ENCODE measurements at places on chromosomes 11 and 22.

DNA sequence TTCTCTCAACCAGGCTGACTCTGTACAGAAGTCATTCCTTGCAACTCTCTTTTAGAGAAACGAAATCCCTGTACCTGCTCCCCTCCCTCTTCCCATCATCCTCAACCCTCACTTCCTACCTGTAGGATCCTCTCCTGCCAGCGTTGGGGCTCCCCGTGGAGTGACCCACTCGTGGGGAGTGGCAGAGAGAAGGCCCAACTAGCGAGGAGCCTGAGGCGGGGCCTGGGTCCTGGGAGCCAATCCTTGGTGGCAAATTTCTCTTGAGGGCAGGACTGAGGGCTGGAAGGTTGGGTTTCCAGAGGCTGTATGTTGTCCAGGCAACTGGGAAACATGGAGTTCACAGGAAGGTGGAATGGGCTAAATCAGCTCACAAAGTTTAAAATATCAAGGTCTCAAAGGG is 10.4 kb downstream of the NHERF4 start:
- DNase-seq = no peak

- DNase-seq = no peak
These were observed 114.8 kb downstream of the KCNQ1OT1 start for GRCh38 chr11:2584812-2585565.

- no peak for DNase-seq
These were observed 101.3 kb downstream of the TBC1D22A start for GRCh38 chr22:46863794-46864193.

GRCh38 chr11:10356161-10356560 is 51.3 kb downstream of the ADM start:
- no peak for DNase-seq

- peak; percentile 78 for DNase-seq
These were observed 74.8 kb downstream of the ETS1 start for GRCh38 chr11:128512474-128512996.

GRCh38 chr11:114091516-114092397 is 32.2 kb downstream of the ZBTB16 start:
- DNase-seq = no peak

DNA sequence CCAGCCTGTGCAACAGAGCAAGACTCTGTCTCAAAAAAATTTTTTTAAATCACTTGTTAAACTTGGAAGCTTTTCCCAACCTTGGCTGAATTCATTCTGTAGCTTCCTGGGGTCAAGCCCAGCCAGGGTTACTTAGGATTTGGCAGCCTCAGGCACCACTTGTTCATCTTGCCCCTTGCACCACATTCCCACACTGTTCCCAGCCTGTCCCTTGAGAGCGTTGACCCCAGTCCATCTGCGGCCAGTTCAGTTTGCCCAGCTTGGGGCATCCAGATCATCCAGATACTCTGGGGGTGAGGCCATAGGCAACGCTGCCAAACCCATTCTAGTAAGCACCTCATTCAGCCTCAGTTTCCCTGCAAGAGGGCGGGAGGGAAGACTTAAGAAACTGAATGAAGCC is 8.7 kb upstream of the THRSP start:
- no peak for DNase-seq

- no peak for DNase-seq
These were observed 183.0 kb downstream of the LUZP2 start for GRCh38 chr11:24679821-24680351.

GRCh38 chr11:17477084-17477333 is 364 bp upstream of the ABCC8 start:
- DNase-seq = no peak
